Stimulated activated CD4-positive, alpha-beta T cell treated with anti-CD3 and anti-CD28 coated beads, Interleukin-15, amount 100 ng/mL, for 48 hours (primary cell): ENCODE measurements at places on chromosomes 16 and 17.

DNA sequence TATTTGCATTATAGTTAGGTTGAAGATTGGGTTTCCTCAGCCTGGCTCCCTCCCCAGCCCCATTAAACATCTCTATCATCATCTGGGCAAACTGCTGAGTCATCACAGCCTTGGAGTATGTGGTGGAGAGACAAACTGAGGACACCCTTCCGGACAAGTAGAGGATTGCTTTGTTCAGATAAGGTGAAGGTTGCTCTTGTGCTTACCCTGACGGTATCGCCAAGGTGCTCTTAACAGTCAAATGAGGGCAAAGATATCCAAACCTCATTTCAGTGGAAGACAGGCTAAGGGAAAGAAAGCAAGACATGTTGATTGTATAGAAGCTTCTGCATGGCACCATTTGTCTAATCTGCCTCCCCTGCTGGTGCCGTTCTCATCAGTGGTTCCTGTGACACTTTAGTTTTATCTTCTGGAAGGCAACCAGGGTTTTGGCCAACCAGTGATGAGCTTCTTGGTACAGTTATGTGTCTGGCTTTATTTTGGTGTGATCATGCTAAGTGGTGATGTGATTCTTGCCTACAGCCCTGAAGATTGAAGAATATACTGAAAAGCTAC, 56.9 kb upstream of the LGALS9 start:
- no peak for DNase-seq

DNA sequence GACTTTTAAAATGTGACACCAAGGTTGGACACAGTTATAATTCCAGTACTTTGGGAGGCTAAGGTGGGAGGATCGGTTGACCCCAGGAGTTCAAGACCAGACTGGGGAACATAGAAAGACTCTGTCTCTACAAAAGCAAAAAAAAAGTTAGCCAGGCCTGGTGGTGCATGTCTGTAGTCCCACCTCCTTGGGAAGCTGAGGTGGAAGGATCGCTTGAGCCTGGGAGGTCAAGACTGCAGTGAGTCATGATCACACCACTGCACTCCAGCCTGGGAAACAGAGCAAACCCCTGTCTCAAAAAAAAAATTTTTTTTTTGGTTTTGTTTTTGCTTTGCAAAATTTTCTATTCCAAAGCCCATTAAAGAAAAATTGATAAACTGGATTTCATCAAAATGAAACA, 281.4 kb downstream of the BCAS3 start:
- no peak for DNase-seq

DNA sequence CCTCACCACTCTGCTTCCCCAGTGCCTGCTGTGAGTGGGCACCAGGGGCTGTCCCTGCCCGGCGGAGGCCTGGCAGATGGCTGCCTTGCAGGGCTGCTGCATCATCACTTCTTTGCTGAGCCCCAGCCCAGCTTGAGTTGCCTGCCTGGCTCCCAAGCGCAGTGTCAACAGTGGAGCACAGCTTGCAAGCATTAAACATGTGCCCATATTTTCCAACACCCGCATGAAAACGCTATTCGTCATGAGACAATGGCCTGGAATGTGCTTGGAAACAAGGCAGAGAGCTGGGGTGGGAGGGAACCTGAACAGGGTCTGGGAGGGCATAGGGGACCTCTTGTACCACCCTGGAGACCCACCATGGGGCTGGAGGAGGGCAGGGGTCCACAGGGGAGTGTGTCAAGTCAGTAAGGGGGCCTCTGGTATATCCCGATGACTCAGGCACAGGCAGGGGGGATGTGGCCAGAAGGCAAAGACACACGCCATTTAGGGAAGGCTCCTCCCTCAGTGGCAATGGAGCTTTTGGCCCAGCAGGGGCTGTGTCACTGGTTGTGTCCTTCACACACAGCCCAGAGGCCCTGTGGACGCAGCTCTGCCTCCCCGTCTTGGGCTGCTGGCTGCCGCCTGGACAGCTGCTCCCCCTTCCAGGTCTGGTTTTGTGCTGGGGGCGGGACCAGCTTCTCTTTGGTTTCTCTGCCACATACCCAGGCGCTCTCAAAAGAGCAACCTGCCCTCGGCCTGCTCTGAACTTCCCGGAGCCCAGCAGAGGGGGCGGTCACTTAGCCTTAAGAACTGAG, 17.4 kb upstream of the MTSS2 start:
- DNase-seq, result no peak

- DNase-seq, result no peak
Measured at GRCh38 chr16:12291989-12292759, 315.6 kb downstream of the SNX29 start.

GRCh38 chr17:49545007-49545660, 30.5 kb upstream of the NXPH3 start:
- no peak for DNase-seq

DNA sequence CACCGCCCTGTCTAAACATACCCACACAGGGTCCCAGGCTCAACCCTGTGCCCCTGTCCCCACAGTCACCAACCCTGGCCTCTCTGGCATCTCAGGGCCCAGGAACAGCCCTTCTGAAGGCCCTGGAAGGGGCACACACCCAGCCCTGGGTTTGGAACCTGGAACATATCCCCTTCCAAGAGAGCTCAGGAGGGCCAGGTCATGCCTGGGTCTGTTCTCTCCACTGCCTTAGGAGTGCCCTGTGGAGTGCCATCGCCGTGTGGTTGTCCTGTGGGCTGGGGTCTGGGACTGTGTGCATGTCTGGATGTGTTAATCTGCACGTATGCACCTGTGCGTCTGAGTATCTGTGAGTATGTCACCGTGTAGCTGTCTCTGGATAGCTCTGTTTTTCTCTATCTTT, 45.2 kb upstream of the ACSM2B start:
- DNase-seq, result no peak

DNA sequence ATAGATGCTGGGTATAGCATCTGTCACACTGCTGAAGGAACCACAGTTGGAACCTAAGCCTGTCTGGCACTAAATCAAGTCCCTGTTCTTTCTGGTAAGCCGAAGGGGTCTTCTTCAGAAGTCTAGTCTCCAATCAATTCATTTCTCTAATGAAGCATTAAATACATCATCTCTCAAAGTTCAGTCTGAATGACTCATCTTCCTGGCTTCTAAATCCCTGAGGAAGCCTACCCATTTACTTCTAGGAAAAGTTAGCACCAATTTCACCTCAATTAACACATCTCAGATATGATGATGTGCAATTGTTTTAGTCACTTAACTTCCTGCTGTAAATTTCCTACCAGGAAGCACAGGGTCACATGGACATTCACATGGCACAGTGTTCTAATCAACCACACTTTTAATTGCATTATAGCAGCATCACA, 49.9 kb downstream of the TEX14 start:
- no peak for DNase-seq

GRCh38 chr17:40068917-40069750, 6.4 kb downstream of the THRA start:
- DNase-seq, result peak; percentile 81

DNA sequence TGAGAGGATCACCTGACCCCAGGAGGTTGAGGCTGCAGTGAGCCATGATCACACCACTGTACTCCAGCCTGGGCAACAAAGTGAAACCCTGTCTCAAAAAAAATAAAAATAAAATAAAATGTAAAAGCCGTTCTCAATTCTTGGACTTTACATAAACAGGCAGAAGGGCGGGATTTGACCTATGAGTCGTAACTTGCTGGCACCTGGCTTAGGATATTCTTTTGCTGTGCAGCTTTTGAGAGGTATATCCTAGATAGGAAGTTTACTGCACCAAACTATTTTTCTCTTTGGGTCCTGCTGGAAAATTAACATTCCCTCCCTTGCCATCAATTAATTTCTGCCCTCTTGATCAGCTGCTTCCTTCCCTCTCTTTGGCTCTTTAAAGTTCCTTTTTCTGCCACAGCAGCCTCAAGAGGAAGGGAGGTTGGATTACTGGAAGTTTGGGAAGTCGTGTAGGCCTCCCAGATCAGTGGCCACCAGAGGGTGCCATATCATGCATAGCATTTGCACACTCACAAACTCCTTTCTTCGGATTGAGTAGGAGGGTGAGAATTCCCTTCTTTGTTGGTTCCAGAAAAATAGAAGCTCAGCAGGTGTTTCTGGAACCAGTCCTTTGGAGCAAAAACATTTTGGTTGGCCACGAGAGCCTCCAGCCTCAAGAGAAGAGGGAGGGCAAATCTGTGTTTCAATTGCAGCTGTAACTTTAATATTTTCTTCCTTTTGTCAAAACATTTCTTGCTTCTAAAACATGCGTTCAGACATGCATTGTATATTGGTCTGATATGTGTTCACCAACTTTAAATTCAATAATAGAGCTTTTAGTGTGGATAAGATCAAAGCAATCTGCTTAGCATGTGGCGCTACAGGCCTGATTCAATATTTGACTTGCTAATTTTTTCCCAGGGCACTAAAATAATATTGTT, 147.3 kb downstream of the CCDC182 start:
- no peak for DNase-seq

GRCh38 chr17:38349097-38349730, 2.4 kb upstream of the SOCS7 start:
- peak; percentile 76 for DNase-seq

- DNase-seq, result no peak
Measured at GRCh38 chr17:33371377-33371776, 78.3 kb upstream of the ASIC2 start.

DNA sequence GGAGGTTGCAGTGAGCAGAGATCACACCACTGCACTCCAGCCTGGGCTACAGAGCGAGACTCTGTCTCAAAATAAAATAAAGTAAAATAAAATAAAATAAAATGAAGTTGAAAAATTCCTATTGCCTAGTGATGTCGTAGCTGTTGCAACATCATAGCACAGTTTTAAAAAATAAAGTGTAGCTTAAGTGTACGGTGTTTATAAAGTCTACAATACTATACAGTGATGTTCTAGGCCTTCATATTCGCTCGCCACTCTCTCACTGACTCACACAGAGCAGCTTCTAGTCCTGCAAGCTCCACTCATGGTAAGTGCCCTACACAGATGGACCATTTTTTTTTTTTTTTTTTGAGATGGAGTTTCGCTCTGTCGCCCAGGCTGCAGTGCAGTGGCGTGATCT, 43.5 kb upstream of the MNT start:
- no peak for DNase-seq

GRCh38 chr17:37067555-37068111, 118.9 kb downstream of the AATF start:
- no peak for DNase-seq

- DNase-seq, result no peak
Measured at GRCh38 chr16:56269811-56270684, 78.8 kb downstream of the GNAO1 start.

DNA sequence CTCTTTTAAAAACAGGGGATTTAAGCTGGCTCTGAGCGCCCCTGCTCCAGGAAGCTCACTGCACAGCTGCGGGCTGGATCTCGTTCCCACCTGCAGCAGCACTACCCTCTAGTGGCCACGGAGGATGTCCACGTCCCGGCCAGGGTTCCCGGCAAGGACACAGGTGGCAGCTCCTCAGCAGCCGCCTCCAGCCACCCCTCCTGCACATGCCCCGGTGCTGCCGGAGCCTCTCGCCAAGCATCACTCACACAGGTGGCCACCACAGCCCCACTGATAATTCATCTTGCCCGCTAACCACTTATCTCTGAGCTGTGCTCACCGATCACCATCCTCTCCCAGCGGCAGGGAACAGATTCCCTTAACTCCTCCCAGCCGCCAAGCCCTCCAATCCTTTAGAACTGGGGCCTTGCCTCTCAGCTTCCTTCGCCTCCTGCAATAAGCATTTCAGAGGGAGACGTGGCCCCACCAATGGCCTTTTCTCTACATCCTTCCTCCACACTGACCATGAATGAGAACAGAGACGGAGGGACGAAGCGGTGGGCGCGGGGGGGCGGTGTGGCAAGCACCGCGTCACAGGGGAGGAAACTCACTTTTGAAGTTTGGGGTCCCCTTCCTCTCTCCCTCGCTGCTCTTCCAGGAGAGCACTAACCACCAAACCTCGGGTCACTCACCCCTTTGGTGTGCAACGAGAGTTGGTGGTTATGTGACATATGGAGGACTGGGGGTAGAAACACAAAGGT, 222.1 kb downstream of the RBFOX3 start:
- DNase-seq, result no peak

DNA sequence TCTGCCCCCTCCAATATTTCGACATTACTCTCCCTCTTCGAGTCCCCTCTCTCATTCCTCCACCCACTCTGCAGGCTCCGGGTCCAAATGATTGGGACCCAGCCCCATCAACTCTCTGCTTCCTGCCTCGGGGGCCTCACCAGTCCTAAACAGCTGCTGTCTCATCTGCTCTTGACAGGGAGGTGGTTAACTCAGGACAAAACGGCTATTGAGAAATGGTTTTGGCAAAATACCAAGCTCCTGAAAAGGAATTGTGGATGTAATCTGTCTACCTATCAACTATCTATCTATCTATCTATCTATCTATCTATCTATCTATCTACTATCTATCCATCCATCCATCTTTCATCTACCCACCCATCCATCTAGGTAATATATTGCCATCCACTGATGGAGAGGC, 2.2 kb downstream of the CD300H start:
- no peak for DNase-seq

DNA sequence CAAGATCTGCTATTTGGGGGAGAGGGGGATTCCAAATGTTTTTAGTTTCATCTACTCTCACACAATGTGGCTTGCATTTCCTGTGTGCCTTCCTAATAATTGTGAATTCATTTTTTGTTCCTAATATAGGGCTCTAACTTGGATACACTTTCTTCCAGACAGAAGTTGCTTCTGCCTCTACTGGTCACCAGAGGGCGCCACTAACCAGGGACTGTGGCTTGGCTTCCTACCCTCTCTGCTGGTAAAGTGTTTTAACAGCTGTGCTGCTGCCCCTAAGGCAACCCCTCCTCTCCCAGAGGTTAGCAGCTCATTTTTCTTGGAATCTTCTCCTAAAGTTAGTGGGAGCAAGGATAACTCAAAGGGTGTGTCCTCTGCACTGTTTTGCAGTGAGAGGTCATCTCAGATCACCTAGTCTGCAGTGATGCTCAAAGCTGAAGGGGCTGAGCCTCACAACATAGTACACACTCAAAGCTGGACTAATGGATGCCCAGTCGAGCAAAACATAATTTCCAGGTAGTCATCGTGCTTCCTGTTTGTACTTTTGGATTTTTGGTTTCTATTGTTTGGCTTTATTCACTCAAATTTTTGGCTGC, 5.0 kb upstream of the PRSS54 start:
- peak; percentile 11 for DNase-seq
